Activated T-cell treated with anti-CD3 and anti-CD28 coated beads, Interleukin-2, amount 50 U/mL, for 72 hours (primary cell): ENCODE measurements at places on chromosomes 11 and 22. TPM values are rescaled to one million over a fixed set of nuclear protein-coding genes. Genes with fewer than 3 reads are reported as not detected.

Gene POU2AF3
- total RNA-seq = not detected

Gene VSIG10L2
- total RNA-seq = not detected

Gene CSRP3
- total RNA-seq = not detected

Gene OR52N5
- total RNA-seq = not detected

Gene SOX10
- total RNA-seq = not detected

Gene DAGLA
- total RNA-seq = 0.05 TPM

GRCh38 chr22:41544671-41545476 is 604 bp upstream of the POLR3H start:
- no peak for DNase-seq

Gene OR52I2
- not detected for total RNA-seq

Gene OR10D3
- total RNA-seq = not detected

DNA sequence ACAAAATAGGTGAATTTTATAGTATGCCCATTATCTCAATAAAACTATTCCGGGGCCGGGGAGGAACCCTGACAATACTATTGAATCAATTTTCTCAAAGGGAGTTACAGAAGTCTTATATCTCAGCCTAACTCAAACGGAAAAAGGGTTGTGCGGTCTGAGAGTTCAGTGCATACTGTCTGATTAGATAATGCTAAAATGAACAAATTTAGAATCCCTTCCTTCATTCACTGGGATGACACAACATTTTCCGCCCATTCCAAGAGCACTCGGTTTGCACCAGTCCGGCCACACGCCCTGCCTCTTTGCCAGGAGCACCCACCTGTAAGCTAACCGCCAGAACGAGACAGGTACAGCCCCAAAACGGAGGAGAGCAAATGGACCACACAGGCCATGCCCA is 50.0 kb upstream of the NFRKB start:
- no peak for DNase-seq

GRCh38 chr11:72736452-72737069 is 15.6 kb downstream of the ARAP1 start:
- peak; percentile 81 for DNase-seq

DNA sequence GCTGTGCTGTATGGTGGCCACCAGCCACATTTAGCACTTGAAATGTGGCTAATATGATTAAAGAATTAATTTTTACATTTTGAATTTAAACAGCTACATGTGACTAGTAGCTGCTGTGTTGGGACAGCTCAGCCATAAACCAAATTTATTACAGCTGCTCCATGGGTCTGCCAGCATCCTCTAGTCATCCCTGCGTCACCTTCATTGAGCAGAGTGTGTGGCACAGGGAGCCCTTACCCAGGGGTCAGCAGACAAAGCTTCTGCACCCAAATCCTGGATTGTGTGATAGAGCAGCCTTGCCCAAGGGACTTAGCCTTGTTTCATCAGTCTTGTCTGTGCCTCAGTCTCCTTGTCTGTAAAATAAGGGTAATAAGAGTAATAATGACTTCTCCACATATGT is 19.4 kb upstream of the ACCSL start:
- no peak for DNase-seq

GRCh38 chr11:22472306-22472705 is 134.1 kb downstream of the SLC17A6 start:
- no peak for DNase-seq

GRCh38 chr11:71221821-71222220 is 30.6 kb downstream of the SHANK2 start:
- no peak for DNase-seq

DNA sequence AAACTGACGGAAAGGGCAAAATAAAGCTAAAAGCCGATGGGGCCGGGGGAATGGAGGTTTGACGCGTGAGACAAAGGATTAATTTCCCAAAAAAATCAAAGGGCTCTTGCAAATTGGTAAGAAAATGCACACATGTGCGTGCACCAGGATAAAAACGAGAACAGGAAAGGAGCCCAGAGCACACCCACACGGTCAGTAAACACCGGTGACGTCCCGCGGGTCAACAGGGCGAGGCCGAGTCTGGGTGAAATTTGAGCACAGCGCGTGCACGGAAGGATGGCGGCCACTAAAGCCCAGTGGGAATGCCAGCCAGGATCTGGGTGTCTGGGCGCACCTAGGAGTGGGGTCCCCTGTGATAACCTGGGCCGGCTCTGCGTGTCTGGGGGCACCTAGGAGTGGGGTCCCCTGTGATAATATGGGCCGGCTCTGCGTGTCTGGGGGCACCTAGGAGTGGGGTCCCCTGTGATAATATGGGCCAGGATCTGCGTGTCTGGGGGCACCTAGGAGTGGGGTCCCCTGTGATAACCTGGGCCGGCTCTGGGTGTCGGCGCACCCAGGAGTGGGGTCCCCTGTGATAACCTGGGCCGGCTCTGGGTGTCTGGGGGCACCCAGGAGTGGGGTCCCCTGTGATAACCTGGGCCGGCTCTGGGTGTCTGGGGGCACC is 44.4 kb downstream of the BRSK2 start:
- no peak for DNase-seq

- no peak for DNase-seq
Observed at GRCh38 chr11:47314992-47315391, 37.5 kb downstream of the MYBPC3 start.

- DNase-seq = no peak
Observed at GRCh38 chr22:39800790-39801520, 92.6 kb downstream of the ENTHD1 start.

GRCh38 chr22:50641696-50642607 is 14.0 kb upstream of the ARSA start:
- no peak for DNase-seq

Gene KRTAP5-10
- not detected for total RNA-seq

DNA sequence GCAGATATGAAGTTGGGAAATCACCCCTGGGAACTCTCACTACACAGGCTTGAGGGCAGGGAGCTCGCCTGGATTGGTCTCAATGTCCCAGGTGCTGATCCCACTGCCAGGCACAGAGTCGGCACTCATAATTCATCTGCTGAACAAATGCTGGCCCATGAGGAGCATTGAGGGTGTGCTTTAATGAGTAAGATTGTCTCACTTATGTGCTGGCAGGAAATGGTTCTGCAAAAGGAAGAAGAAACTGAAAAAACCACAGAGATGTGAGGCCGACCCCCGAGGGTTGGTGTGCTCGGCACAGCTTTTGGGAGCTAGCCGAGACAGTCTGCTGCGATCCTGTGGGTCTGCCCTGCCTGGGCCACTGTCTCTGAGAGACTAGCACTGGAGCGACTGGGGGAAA is 9.4 kb downstream of the PLAAT2 start:
- peak; percentile 72 for DNase-seq

- DNase-seq = no peak
Observed at GRCh38 chr22:23681026-23681809, 9.6 kb upstream of the RGL4 start.

Gene F2
- not detected for total RNA-seq

- peak; percentile 68 for DNase-seq
Observed at GRCh38 chr22:39900306-39901227, at the start of gene GRAP2. Gene GRAP2 (plus strand): TSS chr22:39901084. CDS start chr22:39947107, 46,023 bp downstream.

Gene C11orf97
- total RNA-seq = not detected

Gene DMC1
- 30.7 TPM for total RNA-seq

GRCh38 chr22:39144101-39144767 is 8.2 kb downstream of the CBX7 start:
- DNase-seq = peak; percentile 66

GRCh38 chr11:45384711-45385241 is 98.6 kb upstream of the SYT13 start:
- DNase-seq = no peak

Gene AIFM3
- total RNA-seq = 0.58 TPM

- DNase-seq = no peak
Observed at GRCh38 chr11:69949327-69949726, 128.8 kb upstream of the ANO1 start.

Gene KIRREL3
- not detected for total RNA-seq

DNA sequence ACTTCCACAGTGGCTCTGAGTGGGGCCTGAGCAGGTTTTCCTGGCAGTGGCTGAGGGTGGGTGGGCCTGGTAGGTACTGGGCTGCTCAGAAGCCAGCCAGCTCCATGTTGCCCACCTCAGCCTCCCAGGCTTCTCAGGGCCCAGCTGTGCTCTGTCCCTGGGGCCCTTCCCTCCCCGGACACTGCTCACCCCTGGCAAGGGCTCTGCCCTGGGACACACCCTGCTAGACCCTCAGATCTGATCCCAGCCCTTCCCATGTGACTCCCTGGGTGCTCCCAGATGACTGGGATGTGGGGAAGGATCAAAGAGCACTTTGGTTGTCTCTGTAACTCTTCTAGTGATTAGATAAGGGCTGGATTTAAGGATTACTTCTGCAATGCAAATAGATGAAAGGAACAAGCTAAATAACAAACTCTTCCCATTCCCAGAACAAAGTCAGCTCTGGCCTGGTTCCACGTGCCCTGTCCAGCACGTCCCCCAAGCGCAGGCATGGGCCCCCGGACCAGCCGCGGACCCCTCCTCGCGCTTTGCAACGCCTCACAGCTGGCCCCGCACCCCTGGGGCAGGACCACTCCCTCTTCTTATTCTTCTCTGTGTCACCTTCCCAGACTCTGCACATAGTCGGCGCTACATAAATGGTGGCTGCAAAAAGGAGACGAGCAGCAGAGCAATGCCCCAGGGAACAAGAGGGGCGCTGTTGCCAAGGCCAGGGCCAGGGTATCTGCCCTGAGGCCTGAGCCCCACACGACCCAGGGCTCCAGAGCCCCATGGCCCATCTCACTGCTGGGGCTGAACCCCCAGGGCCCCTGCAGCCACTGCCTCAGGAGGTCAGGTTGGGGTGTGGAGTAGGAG is 5.7 kb upstream of the KRTAP5-6 start:
- no peak for DNase-seq

DNA sequence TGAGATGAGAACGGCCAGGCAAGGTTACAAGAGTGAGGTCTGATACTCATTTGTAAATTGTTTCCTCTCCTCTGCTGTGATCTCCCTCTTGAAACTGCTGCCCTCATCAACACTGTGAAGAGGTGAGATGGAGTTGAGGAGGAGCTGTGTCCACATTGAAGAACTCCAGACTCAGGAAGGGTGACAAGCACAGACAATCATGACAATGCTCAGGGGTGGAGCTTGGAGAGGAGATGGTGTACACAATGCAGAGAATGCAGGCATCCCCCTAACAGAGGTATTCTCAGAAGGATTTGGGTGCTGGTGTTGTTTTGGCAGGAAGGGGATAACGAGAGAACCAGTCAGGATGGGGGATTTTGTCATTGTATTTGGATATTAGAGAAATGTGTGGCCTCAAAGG is 21.5 kb upstream of the MMP7 start:
- DNase-seq = no peak

Gene GRIA4
- total RNA-seq = not detected

DNA sequence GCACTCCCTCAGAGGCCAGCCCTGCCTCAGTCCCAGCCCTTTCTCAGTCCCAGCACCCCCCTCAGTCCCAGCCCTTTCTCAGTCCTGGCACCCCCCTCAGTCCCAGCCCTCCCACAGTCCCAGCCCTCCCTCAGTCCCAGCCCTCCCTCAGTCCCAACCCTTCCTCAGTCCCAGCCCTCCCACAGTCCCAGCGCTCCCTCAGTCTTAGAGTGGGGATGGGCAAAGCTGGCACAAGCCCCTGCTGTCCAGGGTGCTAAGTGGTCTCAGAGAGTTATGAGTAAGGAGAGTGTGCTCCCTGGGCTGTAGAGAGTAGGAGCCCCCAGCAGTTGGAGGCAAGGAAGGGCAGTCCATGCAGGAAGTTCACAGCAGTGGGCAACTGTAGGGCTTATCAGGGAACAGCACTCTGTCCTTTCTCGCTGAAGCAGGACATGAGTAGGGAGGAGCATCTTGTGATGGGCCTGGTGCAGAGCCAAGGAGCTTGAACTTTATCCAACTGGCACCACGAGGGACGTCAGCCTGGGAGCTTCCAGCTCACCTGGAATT is 51.4 kb upstream of the CRYBB3 start:
- no peak for DNase-seq

Gene RAD9A
- 41.2 TPM for total RNA-seq

- no peak for DNase-seq
Observed at GRCh38 chr22:45516163-45516562, 13.5 kb downstream of the FBLN1 start.

Gene HBD
- total RNA-seq = not detected

Gene SCARF2
- 1.0 TPM for total RNA-seq

- DNase-seq = no peak
Observed at GRCh38 chr11:25777343-25777742, 554.6 kb upstream of the ANO3 start.

- DNase-seq = no peak
Observed at GRCh38 chr11:65288706-65289536, 25.7 kb upstream of the CDC42EP2 start.

DNA sequence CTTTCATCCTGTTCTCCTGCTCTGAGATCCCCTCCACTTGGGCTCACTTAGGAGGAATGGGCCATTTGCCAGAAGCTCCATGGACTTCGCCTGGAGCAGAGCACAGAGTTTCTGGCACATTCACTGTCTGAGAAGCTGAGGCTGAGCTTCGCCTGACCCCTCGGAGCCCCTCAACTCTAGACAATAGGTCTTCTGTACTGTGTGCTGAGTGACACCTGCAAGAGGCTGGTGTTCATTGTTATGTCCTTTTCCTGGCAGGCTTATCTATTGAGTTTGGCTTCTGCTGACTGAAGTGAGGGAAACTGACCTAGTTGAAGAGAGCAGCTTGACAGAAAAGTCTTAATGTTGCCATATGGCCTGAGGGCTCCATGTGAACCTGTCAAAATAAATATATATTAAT is 124.3 kb downstream of the EHF start:
- no peak for DNase-seq

Gene GAL3ST3
- total RNA-seq = 0.36 TPM

- DNase-seq = no peak
Observed at GRCh38 chr11:10584071-10584501, 15.6 kb upstream of the LYVE1 start.

DNA sequence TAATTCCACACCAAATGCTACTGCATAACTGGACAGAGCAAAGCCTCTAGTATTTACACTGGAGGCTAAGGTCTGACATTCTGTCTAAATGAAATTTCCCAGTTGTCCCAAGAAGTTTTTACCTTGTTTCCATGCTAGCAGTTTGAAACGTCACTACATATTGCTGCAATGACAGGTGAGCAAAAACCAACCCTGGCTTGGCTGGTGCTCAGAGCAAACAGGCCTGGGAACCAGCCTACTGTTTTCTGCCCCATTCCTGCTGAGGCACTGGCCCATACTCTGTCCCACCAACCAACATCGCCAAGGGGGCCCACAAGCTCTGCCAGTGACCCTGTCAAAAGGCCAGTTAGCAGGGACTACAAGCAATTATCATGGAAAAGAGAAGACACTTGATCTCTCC is 131.1 kb downstream of the MPPED2 start:
- DNase-seq = no peak

Gene KRTAP5-7
- total RNA-seq = not detected
